ENCODE measurements at places on chromosomes 1 and 21.

- DNase-seq: no peak
Measured at GRCh38 chr1:209542585-209542984, 40.9 kb upstream of the CAMK1G start.

- DNase-seq: no peak
Measured at GRCh38 chr1:94980582-94981574, 54.0 kb upstream of the CNN3 start.

DNA sequence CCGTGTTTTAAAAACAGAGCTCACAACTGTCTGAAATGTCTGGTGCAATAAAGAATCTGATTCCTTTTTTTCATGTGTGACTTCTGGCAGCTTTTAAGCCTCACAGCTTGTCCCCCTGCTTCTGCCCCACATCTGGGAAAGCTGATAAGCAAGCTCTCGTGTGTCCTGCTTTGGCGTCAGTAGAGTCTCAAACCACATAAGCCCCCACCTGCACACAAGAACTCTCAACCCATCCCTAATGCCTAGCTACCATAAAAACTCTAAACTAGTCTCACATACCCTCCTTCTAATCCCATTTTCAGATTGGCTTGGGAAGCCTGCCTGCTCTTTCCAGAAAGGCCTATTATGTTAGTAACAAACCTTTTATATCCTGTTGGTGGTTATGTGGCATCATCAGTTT is 94.6 kb upstream of the DAB1 start:
- DNase-seq: no peak

DNA sequence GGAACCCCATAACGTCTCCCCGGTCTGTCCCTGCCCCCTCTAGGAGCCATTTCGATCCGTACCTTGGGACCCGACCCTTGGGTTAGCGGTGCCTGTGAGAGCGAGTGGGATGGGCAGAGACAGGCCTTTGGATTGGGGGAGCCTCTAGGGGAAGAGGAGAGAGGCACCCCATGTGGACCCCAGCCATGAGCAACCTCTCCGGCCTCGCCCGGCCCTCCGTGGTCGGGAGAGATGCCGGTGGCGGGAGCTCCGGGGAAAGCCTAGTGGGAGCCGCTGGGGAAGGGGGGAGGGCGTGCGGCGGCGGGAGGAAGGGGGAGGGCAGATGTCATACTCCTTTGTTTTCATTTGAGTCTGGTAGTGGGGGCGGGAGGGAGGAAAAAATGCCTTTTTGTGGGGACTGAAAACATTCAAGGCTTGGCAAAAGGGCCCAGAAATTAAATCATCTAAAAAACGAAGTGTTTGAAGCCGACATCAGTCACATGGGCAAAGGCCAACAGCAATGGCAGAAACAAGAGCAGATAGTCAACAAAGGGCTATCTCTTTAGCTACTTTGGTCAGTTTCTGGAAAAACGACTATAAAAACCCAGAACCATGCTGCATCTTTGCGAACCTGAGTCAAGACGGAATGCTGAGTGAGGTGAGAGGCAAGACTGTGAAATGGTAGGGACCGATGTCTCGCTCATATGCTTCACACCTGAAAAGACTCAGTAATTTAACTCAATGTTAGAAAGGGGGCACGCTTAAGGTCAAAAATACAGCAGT is 758 bp downstream of the PTBP2 start:
- peak; percentile 95 for DNase-seq

GRCh38 chr1:2135441-2135841 is 59.1 kb downstream of the FAAP20 start:
- no peak for DNase-seq

- DNase-seq: peak; percentile 2
Measured at GRCh38 chr1:71521655-71522264, 440.9 kb upstream of the ZRANB2 start.

DNA sequence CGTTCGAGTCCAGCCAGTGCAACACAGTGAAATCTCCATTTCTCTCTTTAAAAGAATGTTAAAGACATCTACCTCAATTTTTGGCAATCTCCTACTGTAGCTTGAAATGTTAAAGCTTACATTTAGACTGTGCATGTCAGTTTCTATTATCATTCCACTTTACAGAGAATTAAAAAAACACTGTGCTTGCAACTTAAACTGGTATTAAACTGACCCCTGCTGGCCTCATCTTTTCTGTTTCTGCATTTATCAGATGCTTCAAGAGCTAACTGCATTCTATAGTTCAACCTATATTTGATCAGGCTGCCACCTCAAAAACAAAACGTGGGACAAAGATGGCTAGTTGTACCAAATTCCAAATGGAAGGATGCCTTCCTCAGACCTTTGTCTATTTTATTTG is 226.5 kb downstream of the SMYD3 start:
- no peak for DNase-seq

DNA sequence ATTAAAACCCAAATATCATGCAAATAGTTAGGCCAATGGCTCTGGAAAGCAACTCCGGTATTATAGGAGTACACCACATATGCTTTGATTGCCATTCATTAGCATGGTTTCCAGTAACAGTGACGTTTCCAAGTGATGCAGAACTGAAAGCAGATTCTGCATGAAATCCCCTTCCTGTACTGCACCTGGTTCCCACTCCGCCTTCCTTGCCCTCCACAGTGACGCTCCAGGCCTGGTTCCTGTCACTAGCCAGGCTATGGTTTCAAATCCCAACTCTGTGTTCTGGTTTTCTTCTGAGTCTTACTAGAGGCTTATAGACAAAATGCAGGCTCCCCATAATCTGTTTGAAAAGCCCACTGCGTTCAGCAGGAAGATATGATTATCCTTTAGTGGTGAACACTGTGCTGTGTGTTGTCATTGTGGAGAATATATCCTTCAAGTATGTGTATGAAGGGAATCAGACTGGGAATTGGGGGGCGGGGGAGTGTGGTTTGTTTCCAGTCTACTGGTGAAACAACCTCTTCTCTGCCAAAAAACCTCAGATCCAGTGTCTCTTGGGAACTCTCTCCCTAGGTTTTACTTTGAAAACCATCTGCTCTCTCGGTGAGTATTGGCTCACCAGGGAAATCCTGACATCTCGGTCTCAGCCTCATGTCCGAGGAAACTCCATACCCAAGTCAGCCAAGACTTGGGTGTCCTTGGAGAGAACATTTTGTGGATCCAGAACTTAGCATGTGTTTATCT is 78.7 kb downstream of the TYW3 start:
- DNase-seq: no peak

- no peak for DNase-seq
Measured at GRCh38 chr1:56302878-56303277, 276.5 kb downstream of the PLPP3 start.

- no peak for DNase-seq
Measured at GRCh38 chr1:85134583-85135391, 66.0 kb downstream of the SYDE2 start.

GRCh38 chr1:230568008-230568407 is 74.3 kb upstream of the COG2 start:
- no peak for DNase-seq

DNA sequence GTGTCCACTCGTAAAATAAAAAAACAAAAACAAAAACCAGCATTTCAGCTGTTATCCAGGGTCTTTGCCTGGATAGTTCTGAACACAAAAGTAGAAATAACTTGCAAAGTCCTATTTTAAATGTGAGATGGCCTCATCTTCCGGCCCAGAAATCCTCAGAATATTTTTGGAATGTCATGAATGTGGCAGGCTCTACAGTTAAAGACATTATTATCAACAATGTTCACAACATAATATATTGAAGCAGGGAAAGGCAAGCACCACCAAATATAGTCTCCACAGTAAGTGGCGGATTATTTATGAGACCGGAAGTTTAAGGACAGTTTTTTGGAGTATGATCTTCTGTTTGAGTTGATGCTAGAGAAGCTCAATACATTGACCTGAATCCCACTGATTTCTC is 1.2 kb upstream of the C1orf198 start:
- DNase-seq: no peak

GRCh38 chr1:19315378-19316198 is 3.5 kb downstream of the SLC66A1 start:
- DNase-seq: no peak

GRCh38 chr1:155892796-155893195 is 18.4 kb downstream of the RIT1 start:
- DNase-seq: no peak

DNA sequence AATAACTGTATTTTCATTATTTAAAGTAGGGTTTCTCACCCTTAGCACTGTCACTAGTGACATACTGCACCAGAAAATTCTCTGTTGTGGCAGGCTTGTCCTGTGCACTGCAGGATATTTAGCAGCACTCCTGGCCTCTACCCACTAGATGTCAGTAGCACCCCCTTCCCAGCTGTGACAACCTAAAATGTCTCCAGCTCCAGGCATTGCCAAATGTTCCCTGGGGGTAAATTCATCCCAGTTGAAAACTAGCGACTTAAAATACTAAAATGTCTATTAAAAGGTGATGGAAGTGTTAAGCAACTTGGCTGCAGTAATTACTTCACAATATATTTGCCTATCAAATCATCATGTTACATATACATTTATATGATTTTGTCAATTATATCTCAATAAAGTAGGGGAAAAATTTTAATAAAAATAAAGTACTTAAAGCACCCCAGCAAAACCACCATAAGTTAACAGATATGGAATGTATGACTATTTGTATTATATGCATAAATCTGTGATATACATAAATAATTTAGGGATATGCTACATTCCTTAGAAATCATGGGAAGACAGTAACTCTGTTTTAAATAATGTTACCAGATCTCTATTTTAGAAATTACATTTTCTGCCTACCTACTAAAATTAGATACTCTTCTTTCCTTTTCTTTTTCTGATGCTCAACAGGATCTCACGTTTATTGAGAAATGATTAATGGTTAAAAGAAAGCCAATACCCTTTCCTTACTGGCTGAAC is 74.6 kb downstream of the ARID4B start:
- peak; percentile 70 for DNase-seq
